ENCODE measurements at places on chromosomes 16 and 17.

GRCh38 chr16:169014-169413 is 3.2 kb downstream of the HBM start:
- DNase-seq = no peak

DNA sequence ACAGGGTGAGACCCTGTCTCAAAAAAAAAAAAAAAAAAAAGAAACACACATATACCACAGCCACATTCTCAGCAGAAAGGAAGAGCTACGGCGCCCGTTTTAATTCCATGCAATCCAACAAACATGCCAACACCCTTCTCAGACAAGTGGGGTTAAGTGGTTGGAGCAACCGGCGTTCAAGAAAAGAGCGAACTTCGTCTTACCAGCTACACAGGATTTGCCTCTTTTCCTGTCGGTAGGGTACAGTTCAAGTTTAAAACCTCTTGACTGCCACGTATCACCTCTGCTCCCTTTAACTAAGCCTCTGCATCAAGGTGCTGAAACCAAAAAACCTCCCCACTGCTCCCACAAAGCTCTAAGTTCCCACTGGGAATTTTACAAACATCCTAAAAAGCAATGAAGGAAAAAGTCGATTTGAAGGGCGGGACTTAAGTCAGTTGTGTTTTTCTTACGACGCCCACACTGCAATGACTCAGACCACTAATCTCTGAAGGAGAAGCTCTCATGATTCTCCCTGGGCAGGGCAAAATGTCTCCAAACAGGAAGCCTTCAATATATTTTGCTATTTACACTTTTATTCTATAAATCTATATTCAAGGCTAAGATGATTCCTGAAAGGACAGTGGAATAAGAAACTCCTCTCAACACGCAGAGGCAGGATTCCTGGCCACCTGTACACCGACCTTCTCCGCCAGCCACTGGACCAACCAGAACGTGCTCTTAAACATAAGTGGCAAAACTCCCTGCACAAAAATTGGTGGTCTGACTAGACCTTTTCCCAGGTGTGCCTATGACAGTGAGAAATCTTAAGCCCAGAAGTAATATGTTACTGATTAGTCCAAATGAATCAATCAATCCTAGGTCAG is 18.8 kb downstream of the SRP68 start:
- DNase-seq = peak; percentile 40

DNA sequence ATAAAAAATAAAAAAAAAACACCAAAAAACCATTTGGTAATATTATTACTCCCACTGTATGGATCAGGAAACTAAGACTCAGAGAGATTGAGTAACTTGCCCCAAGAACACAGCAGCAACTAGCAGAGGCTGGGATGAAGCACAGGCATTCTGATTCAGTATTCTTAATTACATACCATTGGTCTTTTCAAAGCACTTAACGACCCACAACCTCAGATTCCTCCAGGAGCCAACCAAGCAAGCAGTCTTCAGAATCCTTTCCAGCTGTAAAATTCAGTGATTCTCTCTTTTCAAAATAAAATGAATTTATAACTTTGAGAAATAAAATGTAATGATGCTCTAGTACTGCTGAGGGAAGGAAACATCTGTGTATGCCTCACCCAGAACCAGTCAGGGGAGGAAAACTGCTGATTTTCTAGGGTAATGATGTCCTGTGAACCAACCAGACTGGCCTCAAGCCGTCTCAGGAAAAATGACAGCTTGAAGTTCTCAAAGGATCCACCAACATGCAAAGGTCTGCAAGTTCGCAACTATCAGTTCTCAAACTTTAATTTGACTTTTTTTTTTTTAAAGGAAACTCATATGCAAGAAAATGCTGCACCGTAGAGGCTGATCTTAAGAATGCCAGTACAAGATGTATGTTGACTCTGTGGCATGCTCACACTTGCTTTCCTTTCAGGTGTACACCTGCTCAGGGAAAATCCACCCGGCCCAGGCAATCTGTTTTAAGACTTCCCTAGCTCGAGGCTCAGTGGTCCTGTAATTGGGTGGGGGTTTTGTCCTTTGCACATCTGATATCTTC is 9.0 kb downstream of the CUEDC1 start:
- DNase-seq = no peak

DNA sequence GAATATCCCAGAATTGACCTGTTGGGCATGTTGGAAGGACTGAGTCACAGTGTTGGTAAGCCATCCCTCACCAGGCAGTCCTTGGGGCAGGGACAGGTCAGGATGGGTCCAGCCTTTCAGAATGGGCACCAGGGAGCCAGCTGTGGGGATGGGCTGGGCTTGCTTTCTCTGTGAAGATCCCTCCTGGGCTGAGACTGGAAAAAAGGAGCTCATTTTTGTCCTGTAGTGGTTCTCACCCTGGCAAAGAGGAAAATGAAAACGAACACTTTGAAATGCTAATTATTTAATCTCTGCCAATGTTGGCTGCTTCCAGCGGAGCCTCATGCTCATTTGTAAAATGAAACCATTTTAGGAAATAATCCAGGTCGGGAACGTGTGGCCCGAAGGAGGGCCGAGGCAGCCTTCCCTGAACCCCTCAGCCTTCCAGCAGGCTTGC is 237.5 kb upstream of the SALL1 start:
- DNase-seq = no peak

- DNase-seq = no peak
Observed at GRCh38 chr17:29078183-29079045, 35.5 kb downstream of the PIPOX start.

GRCh38 chr17:2172077-2172851 is 117.4 kb downstream of the HIC1 start:
- DNase-seq = no peak

DNA sequence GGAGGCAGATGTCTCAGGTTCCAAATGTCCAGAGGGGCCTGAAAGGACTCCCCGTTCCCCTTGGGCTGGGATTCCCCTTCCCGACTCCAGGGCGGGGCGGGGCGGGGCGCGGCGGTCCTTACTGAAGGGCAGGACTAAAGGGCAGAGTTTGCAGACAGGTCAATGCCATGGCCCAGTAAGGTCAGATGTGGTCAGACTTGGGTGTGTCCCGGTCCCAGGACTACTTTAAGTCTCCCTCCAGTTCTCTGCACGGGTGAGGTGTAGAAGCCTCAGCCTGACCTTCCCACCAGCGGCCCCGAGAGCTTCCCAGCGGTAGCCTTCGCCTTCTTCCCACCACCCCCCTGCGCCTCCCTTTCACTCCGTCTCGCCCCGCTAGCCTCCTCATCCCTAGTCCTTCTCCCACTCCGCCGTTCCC is 532 bp downstream of the KDM6B start:
- peak; percentile 59 for DNase-seq

- DNase-seq = no peak
Observed at GRCh38 chr16:20504418-20504817, 53.1 kb downstream of the ACSM2A start.

DNA sequence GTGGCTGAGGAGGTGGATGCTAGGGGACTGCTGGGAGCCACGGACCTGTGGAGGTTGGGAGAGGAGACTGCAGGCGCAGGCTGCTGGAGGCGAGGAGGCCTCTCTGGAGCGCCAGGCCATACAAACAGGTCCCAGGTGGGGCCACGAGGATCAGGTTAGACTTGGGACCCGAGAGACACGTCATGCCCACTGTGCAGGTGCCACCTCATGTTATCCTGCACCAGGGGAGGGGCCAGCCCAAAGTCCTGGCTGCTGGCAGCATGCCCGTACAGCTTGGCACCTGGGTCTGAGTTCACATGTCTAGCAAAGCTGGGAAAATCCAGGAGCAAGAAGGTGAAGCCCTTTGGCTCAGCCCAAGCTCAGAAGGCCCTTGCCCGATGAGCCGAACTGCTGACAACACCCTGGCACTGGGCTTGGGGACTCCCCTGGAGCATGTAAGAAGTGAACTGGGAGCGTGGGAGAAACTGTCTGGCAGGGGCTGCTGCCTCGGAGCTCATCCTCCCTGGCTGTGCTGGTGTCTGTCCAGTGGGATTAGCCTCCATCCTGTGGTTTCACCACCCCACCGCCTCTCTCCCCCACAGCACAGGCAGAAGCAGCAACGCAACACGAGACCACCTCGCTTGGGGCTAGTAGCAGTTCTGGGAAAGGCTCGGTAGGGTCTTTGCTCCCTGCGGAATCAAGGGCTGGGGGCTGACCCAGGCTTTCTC is 5.3 kb downstream of the ARHGDIA start:
- no peak for DNase-seq

DNA sequence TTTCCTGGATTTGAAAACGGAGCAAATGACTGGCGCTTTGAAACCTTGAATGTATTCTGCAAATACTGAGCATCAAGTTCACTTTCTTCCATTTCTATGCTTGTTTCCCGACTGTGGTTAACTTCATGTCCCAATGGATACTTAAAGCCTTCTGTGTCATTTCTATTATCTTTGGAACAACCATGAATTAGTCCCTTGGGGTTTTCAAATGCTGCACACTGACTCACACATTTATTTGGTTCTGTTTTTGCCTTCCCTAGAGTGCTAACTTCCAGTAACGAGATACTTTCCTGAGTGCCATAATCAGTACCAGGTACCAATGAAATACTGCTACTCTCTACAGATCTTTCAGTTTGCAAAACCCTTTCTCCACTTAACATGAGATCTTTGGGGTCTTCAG is 32.3 kb downstream of the BRCA1 start:
- no peak for DNase-seq

GRCh38 chr17:43515656-43516055 is 30.5 kb downstream of the ETV4 start:
- no peak for DNase-seq

DNA sequence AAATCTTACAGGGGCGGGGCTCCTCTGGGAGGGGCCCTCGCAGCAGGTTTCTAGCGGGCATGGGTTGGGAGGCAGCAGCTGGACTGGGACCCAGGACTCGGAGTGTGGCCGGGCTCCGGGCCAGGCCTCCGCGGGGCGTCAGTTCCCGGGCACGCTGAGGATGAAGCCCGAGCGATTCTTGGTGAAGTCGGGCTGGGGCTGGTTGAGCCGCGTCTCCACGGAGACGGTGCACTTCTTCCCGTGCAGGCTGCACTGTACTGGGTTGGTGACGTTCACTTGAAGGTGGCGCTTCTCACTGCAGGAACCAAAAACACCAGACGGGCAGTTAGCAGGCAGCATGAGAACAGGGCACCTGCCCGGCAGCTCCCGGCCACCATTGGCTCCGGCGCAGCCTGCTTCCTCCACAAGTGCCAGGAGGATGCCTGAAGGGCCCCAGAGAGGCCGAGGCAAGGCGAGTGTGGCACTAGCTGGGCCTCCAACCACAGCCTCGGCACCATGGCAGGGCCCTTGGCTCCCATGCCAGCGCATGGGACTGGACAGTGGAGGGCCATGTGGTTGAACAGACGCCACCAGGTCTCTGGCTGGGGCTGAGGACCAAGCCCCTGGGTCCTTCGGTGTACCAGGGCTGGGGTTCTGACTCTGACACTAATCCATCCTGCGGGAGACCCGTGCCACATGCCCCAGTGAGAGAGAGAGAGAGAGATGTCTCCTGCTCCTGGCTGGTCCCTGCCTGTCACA is 8.0 kb downstream of the CDK5R1 start:
- no peak for DNase-seq

GRCh38 chr16:89048090-89048725 is 45.4 kb upstream of the ACSF3 start:
- DNase-seq = no peak

GRCh38 chr16:86979984-86980553 is 337.1 kb downstream of the C16orf95 start:
- no peak for DNase-seq

- no peak for DNase-seq
Observed at GRCh38 chr17:51711581-51711980, 446.9 kb downstream of the CA10 start.

GRCh38 chr17:80869481-80870145 is 122.0 kb upstream of the CHMP6 start:
- no peak for DNase-seq

GRCh38 chr16:65414284-65414984 is 292.6 kb upstream of the CDH11 start:
- DNase-seq = no peak

DNA sequence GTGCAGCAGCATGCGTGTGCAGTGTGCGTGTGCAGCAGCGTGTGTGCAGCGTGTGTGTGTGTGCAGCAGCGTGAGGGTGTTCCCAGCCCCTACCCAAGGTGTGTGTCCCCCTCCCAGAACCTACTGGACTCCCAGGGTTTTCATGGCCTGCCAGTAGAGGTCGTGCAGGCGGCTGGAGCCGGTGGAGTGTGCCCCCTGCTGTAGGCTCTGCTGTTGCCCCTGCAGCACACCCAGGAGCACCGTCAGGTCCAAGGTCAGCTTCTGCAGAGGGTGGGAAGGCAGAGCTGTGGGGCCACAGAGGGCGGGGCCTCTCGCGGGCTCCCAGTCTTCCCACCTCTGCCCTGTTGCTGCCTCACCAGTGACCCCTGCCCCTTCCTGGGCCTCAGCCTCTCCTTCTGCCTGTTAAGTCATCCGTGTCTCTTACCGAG is 14.9 kb downstream of the MYBBP1A start:
- DNase-seq = no peak

DNA sequence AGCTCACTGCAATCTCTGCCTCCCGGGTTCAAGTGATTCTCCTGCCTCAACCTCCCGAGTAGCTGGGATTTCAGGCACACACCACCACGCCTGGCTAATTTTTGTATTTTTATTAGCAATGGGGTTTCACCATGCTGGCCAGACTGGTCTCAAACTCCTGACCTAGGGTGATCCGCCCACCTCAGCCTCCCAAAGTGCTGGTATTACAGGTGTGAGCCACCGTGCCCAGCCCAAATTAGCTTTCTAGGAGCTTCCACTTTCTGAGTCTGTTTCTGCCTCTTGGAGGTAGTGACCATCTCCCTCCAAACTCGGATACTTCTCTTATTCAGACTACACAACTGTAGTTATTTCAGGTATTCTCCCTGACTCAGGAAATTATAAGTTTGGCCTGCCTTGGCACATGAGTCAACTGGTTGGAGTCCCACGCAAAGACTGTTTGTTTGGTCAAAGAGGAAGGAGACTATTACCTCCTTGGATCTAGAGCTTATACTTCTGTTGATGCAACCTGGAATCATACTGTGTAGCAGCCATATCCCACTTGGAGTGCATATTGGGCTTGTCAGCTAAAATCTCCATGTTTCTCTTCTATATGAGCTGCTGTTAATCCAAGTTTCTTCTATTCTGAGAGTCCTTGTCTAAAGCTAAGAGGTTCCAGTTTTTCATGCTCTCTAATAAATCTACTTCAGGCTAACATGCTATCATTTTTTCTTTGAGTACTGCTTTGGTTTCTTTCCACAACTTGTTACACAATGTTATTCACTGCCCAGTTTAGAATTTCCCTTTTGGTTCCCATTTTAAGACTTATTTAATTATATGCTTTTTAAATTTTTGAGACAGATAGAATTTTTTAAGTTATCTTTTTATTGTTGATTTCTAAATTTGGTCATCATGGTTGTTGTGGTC is 7.5 kb downstream of the IL4R start:
- DNase-seq = no peak

GRCh38 chr16:88310796-88311605 is 71.8 kb upstream of the ZNF469 start:
- DNase-seq = no peak

DNA sequence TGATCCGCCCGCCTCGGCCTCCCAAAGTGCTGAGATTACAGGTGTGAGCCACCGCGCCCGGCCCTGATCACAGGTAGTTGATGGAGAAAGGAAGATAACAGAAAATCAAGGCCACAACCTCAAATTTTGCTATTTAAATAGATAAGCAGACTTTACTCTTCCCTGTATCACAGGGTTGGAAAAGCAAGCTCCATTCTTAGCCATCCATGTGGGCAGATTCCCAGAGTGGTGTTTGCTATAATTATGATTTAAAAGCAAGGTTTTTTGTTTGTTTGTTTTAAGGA is 44.4 kb downstream of the TUBD1 start:
- DNase-seq = no peak

- DNase-seq = no peak
Observed at GRCh38 chr17:17737961-17738894, 57.0 kb downstream of the RAI1 start.

GRCh38 chr16:55529018-55529417 is 20.1 kb downstream of the LPCAT2 start:
- no peak for DNase-seq
